ENCODE measurements at places on chromosomes 2 and 18. TPM values are rescaled to one million over a fixed set of nuclear protein-coding genes. Genes with fewer than 3 reads are reported as not detected.

Gene ASB1
- 43.8 TPM for total RNA-seq

Gene CENPA
- 50.2 TPM for total RNA-seq

Gene FHOD3
- total RNA-seq: 0.15 TPM

Gene MYO7B
- total RNA-seq: 3.7 TPM

Gene RAMP1
- total RNA-seq: not detected

Gene MBD2
- 18.5 TPM for total RNA-seq

Gene HTR2B
- 0.15 TPM for total RNA-seq

Gene SKOR2
- total RNA-seq: not detected

Gene HNMT
- 0.04 TPM for total RNA-seq

Gene ABHD1
- total RNA-seq: not detected

Gene RGPD4
- 0.05 TPM for total RNA-seq

Data from SJCRH30 (cell line).